Ascending aorta (tissue), 2 donors: ENCODE measurements at places on chromosomes 3 and 15.
A peak's percentile ranks its signal among the peaks of the same experiment; 100 is the strongest.

GRCh38 chr15:95293456-95294031, 1037.0 kb upstream of the NR2F2 start:
- DNase-seq = no peak
- H3K4me3 ChIP-seq = no peak overlapping the region
- no peaks in the 10 kb centered on the region for H3K4me1 ChIP-seq
- no peaks in the 10 kb centered on the region for H3K36me3 ChIP-seq
- no peaks in the 10 kb centered on the region for H3K27me3 ChIP-seq
- H3K27ac ChIP-seq = no peak overlapping the region

DNA sequence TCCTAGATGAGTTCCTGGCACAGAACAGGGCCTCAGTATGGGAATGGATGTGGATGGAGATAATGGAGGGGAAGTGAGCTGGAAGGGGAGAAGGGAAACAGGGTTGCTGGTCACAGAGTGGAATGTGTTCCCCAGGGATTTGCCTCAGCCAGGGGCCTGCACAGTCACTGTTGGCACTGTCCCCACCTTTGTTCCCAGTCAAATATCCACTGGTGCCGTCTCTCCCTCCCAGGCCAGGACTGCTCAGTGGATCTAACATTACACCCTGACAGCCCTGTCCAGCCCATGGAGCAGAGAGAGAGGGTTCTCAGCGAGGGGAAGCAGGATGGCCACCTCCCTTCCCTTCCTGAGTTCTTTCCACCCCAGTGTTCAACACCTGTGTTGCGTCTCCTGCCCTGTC, 1.5 kb upstream of the PPP1R2 start:
- H3K4me3 ChIP-seq = no peak overlapping the region
- H3K36me3 ChIP-seq = no peaks in the 10 kb centered on the region
- DNase-seq = peak; percentile 78

GRCh38 chr15:89389841-89390603, 55.4 kb upstream of the POLG start:
- no peak overlapping the region for H3K27ac ChIP-seq
- DNase-seq = no peak
- H3K27me3 ChIP-seq = no peaks in the 10 kb centered on the region
- H3K4me3 ChIP-seq = no peak overlapping the region

GRCh38 chr3:99866261-99866761, 48.6 kb downstream of the CMSS1 start:
- peaks cover 16% of the 10 kb centered on the region for H3K4me1 ChIP-seq
- H3K27ac ChIP-seq = peak overlapping the region; percentile 98
- H3K4me3 ChIP-seq = peak overlapping the region; percentile 90

- no peaks in the 10 kb centered on the region for H3K4me1 ChIP-seq
- no peak overlapping the region for H3K27ac ChIP-seq
- DNase-seq = no peak
- no peaks in the 10 kb centered on the region for H3K27me3 ChIP-seq
These were observed 121.2 kb upstream of the NR2F2 start for GRCh38 chr15:96209285-96209735.

DNA sequence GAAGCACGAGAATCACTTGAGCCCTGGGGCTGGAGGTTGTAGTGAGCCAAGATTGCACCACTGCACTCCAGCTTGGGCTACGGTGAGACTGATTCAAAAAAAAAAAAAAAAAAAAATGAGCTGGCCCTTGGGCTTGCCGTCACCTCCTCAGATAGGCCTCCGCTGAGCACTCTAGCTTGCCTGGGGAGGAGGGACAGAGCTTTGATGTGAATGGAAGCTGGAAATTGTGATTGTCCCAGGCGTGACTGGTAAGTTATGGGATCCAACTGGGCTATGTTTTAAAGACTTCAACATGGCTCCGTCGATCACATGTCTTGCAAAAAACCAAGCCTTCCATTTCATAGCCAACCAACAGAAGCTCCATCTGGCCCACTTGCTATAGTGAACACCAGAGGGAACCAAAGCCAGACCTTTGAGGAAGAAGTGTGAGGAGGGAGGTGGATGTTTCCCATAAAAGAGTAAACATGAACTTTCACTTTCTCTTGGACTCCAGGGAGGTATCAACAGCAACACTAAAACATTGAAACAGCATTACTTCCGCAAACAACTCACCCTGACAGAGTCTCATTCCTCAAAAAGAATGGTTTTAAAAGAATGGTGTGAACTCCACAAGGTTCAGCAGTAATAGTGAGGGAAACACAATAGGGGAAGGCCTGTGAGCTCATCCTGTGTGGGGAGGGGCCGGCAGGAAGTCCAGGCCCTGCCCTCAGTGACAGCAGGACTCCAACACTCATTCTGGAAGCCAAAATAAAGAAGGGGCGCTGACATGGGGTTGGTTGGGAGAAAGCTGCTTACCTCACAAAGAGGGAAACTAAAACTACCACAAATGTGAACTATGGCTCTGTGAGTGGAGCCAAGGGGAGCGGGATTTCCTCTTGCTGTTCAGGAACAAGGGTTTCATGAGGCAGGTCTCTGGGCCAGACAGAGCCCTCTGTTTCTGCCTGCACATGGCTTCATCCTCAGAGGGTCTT, 59.2 kb upstream of the IL12A start:
- H3K4me1 ChIP-seq = peaks cover 6% of the 10 kb centered on the region
- no peak for DNase-seq
- H3K27ac ChIP-seq = peak overlapping the region; percentile 21
- H3K4me3 ChIP-seq = no peak overlapping the region
- no peaks in the 10 kb centered on the region for H3K36me3 ChIP-seq

- no peaks in the 10 kb centered on the region for H3K4me1 ChIP-seq
- H3K4me3 ChIP-seq = no peak overlapping the region
- no peaks in the 10 kb centered on the region for H3K27me3 ChIP-seq
- H3K36me3 ChIP-seq = no peaks in the 10 kb centered on the region
- DNase-seq = no peak
- no peak overlapping the region for H3K27ac ChIP-seq
These were observed 103.6 kb upstream of the ICE2 start for GRCh38 chr15:60582370-60583036.

DNA sequence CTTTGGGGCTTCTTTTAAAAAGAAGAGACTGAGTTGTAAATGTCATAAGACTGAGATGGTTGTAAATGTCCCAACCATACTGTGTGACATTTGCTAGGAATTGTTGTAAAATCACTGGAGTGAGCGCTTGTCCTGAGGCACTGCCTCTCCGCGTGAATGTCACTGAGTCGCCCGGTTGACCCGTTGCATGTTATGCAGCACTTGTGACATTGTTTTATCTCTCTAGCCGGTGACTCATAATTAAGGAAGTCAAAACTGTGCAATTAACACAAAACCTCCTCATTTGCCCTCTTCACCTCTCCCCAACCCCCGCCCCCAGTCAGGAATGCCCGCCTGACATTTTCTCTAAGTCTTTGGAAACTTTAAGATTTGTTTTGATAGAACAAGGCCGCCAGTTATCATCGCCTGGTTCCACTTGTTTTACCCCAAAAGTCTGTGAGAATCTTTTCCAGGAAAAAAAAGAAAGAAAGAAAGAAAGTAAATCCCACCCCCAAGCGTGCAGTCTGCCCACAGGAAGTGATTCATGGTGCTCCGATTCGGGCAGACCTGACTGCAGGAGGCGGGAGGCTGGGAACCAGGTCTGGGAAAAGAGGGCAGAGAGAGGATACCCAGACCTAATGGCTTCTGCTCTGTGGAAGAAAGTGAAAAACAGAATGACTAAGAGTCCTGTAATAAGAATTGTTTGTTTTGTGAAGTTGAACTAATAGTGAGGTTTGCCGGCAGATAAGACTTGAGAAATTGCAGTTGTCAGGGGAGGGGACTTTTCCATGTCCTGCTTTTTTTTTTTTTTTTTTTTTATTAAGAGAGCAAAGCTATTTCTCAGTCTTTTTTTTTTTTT, 84.8 kb downstream of the SMAD3 start:
- H3K4me1 ChIP-seq = peaks cover 18% of the 10 kb centered on the region
- no peak overlapping the region for H3K4me3 ChIP-seq
- H3K27me3 ChIP-seq = no peaks in the 10 kb centered on the region
- H3K27ac ChIP-seq = peak overlapping the region; percentile 89
- peak; percentile 62 for DNase-seq
